ENCODE measurements at places on chromosomes 3 and 15.

DNA sequence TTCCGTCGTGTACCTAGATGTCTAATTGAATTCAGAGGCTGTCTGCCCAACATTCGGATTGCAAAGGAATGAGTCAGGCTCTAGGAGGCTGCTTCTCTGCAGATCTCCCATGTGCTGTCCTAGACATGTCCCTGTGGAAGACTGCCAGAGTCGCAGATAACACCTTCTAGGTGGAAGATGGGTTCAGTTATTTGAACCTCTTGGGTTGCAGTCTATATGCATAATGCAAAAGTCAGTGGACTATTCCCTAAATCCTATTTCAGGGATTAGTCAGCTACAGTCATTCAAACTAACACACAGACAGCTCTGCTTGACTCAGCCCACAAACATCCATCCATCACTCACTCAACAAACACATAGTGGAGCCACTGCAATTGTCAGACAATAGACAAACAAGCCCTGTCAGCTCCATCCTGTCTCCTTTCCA, 300.0 kb upstream of the CTNNB1 start:
- no peak for DNase-seq

DNA sequence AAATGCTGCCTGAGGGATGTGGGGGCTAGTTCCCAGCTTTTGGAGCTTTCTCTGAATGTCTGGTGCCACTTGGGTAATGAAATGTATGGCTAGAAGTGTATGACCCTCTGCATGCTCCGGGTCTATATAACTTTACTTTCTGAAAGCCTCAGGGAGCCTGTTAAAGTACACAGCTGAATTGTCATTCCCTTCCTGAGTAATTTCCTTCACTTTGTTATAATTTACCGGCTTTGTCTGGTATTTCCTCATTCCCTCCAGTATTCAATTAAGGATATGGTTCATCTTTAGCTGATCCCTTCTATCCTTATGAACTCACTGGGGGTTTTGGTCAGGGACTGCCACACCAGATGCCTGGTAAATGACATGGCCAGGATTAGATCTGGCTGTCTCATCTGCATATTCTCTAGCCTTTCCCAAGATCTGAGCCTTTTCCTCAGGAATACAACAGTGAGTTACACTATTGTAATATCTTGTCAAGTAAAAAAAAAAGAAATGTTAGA, 620.3 kb downstream of the ZPLD1 start:
- no peak for DNase-seq

GRCh38 chr15:25869701-25870100, 6.6 kb upstream of the ATP10A start:
- no peak for DNase-seq

GRCh38 chr15:67397139-67397538, 123.8 kb upstream of the C15orf61 start:
- no peak for DNase-seq

GRCh38 chr3:112333002-112333380, at the start of gene CD200:
CD200 (plus strand) TSS chr3:112333156; CDS start chr3:112333213, 57 bp downstream.
- peak; percentile 49 for DNase-seq

DNA sequence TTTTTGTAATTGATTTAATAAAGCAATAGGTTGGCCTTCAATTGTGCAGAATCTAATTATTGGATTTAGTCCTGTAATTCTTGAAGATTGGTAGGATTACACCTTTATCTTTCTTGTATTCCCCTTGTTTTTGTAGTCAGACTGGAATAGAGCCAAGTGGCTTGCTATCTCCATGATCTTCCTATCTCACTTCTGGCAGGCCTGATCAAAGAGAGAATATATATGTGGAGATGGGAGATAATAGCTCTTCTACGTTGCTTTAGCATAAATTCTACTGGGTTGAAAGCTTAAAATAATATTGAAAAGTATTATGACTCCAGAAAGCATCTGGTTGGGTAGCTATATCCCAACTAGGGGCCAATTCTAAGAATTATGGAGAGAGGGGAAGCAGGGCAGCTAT, 16.9 kb upstream of the IFT57 start:
- no peak for DNase-seq

- DNase-seq: no peak
These were observed 67.7 kb upstream of the FGF12 start for GRCh38 chr3:192795021-192795420.

DNA sequence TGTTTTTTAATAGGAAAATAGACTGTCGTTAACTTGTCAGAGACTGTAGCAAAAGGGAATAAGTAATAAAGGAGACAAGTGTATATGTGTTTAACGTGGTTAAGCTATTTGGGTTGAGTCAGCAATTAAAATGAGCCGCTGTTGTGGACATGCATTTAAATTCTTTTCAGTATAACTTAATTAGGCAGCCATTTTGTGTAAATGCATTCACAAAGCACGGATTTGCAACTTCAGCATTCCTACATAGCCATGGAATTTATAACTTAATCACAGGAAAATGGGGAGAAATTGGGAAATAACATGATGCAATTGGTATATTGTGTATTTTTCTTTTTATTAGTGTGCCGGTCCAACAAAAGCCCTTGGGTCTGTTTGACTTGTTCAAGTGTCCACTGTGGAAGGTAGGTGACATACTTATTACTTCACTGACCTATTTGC, 27.9 kb downstream of the USP3 start:
- DNase-seq: no peak

GRCh38 chr3:180875124-180875698, 37.3 kb upstream of the FXR1 start:
- no peak for DNase-seq

DNA sequence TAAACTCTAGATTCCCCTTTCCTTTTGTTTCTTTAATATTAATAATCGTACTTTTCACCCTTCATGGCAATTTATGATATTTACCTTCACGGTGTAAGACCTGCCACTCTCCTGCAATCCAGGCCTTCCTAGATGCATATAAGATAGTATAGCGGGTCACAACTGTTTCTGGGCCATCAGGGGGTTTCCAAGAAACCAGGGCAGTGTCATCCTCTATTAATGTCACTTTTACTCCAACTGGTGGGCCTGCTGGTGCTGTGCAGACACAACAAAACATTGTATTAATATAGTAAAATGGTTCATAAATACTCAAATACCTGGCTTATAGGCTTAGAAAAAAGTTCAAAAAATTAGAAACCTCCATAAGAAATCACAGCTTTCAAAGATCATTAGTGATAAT, 48.9 kb upstream of the PYGO1 start:
- no peak for DNase-seq

DNA sequence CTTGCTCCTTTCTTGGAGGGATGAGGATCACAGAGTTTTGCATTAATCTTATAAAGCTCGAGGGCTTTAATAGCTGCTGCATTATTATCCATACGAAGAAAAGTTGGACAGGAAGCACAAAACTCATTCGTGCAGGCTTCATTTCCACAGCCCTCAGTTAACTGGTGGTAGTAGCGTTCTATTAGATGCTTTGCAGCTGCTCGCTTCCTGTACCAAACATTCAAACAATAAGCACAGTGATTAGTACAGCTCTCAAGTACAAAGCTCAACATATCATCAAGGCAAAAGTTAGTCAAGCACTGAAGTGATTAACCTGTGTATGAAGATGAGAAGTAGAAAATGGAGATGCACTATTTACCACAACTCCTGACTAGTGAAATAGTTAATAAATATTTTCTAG, 63.3 kb downstream of the UBE3A start:
- DNase-seq: no peak

DNA sequence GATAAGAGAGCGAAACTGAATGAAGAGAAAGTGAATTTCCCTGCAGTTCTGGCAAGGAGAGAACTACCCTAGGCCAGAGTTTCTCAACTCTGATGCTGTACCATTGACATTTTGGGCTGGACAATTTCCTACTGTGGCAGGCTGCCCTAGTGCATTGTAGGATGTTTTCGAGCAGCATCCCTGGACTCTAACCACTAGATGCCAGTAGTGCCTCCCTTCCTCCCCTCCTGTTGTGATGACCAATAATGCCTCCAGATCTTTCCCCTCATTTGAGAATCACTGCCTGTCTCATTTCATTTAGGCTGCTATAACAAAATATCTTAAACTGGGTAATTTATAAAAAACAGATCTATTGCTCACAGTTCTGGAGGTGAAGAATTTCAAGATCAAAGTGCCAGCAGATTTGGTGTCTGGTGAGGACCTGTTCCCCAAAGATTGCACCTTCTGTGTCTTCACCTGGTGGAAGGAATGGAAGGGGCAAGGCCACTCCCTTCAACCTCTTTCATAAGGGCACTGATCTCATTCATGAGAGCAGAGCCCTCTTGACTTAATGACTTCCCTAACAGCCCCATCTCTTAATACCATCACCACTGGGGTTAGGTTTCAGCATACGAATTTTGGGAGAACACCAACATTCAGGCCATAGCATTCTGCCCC, 188.9 kb upstream of the MEIS2 start:
- DNase-seq: no peak

GRCh38 chr15:67857220-67857619, 17.4 kb upstream of the RNU6-1 start:
- no peak for DNase-seq

GRCh38 chr3:155517903-155518302, 224.4 kb upstream of the STRIT1 start:
- no peak for DNase-seq

- DNase-seq: no peak
These were observed 191.1 kb downstream of the WNT5A start for GRCh38 chr3:55296030-55296429.

GRCh38 chr3:97778152-97778551, 13.6 kb downstream of the ARL6 start:
- DNase-seq: no peak

DNA sequence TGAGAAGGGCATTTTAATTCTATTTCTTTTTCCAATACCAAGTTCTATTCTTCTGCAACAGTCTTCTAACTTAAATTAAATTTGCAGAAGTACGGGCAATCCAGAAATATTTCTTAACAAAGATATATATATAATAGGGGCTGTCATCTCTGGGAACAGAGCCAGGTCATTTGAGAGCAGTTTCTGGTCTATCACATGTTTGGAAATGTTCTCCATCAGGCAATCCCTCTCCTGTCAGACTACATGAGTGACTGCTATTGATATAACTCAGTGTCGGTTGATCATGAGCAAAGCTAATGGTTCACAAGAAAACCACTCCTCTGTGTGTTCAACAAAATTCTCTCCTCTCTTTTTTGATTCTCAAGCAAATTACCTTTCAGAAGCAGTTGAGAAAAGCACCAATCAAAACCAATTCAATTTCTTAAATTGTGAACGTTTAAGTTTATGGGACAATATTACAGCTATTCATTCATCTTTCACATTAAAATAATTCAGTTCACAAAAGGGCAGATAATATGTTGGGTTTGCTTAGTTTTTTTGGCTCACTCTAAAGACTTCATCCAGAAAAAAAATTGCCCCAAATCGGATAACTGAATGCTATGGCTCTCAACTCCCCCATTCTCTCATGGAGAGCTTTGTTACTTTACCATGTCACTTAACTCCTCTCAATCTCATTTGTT, 152.9 kb upstream of the TGFBR2 start:
- no peak for DNase-seq

- DNase-seq: no peak
These were observed 18.2 kb downstream of the MINDY4B start for GRCh38 chr3:150887031-150887430.

DNA sequence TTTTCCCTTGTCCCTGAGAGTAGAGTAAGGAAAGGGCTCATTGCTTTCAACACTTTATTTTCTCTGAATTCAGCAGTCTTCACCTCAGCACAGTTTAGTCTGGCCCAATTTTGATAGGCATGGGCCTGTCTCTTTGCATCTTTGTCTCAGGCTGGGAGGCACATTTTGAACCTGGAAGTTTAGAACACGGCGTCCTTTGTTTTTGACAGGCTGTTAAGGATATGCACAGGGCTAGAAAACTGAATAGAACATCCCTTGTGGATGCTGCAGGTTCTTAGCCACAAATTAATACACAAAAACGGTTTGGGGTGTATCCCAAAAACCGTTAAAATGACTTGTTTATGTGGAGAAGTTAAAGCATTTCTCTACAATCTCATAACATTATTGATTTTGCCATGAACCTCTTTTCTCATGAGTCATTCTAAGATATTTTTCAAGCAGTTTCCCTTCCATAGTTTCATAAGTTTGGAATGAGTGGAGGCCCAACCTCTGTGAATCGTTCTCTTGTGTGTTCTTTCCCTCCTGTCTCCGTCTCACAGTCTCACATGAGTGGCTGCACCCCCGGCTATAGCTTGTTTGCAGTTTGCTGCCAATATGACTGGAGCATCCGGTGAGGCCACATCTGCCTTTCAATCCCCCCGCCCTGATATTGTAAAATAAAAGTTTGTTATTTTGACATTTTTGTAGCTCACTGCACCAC, 192.9 kb upstream of the EIF1B start:
- DNase-seq: no peak

GRCh38 chr3:33131331-33132018, 17.7 kb downstream of the CRTAP start:
- peak; percentile 71 for DNase-seq

- no peak for DNase-seq
These were observed 192.2 kb downstream of the SUCLG2 start for GRCh38 chr3:67462187-67462586.

DNA sequence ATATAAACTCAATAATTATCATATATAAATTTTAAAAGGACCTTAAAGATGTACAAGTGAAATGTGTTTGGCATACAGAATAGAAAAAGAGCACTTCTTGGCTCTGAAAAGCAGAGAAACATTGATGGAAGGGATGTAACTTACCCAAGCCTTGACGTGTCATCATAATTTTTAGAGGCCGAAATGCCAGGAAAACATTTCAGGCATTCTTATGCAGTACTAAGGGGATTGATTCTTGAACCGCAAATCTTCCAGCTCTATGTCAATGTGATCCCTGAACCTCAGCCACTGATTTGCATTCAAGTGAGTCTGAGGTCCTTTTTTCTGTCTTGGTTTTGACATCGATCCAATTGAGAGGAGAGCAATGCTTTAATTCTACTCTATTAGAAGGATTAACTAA, 97.8 kb downstream of the CLDN1 start:
- no peak for DNase-seq

DNA sequence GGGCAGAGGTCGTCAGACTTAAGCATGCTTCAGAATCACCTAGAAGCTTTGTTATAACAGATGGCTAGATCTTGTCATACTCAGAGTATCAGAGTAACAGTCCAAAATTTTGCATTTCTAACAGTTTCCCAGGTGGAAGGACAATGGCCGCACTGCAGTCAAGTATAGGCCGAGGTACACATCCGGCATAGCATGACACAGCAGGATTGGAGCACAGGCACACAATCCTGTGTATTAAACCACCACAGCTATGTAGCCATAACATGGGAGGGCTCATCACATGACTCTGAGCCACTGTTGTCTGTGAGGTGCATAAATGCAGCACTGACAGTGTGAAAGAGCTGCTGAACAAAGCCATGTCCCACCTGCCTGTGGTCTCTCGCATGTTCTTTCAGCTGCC, 85.7 kb upstream of the RNF7 start:
- DNase-seq: no peak

DNA sequence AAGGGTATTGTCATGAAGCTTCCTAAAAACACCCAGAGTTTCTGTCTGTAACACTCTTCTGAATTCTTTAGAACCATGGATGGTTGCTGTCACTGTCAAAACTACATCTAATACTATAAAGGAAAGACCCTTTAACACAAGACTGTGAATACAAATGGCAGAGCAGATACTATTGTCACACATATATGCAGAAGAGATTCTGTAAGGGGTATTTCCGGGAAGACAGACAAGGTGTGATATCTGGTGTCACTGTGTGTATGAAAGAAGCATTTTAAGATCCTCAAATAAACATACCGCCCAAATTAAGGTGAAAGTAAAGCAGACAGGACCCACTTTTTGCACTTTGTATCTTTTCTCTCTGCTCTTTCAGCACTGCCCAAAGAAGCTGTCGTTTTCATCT, 306.4 kb downstream of the RORA start:
- no peak for DNase-seq
